ENCODE measurements at places on chromosomes 1 and 21.

DNA sequence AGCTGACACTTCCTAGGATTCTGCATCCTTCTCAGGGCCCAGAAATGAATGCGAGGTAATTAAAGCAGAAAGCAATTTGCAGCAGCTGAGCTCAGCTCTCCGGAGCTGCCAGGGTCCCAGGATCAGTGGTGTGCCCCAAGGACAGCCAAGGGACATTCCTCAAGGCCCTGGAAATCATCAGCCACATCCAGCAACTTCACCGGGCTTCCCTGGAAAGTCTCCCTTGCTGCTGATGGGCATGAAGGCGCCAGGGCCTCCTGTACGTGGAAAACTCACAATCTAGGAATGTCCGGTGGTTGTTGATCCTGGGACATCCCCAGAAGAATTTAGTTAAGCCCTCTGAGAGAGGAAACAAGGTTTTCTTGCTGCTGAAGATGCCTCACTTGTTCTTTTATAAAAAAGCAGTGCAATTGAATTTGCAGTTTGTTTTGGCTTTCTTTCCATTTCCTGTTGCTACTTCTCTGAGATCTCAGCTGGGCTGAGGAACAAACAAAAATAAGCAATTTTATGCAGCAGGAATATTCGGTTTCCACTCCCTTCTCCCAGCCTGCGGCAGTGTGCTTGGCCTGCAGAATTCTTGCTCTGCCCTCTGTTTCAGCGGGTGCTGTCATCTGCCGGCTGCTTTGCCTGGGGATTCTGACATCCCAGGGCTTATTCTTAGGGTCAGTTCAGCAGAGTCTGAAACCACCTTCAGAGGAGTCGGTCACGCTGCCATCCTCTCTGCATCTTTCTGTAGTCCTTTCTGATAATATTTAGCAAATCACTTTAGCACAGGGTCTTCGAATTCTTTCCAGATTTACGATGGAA, 85.9 kb downstream of the TCP10L start:
- DNase-seq = no peak

DNA sequence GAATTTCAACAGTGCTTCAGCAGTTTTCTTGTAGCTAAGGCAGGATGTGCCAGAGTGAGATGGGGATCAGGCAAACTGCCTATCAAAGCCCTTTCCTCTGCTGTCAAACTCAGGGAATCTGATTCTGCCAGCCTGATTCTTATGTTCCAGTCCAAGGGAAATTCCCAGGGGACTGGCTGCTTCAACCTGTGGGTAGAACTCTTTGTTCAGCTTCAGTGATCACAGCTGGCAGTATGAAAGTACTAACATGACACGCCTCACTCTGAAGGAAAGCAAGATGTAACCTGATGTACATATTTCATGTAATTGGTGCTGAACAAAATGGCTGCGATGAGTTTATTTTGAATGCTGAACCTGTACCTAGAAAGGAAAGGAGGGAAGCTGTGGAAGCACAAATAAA, 40.1 kb upstream of the SLC5A9 start:
- DNase-seq = no peak

- no peak for DNase-seq
Observed at GRCh38 chr1:1782399-1783221, 4.3 kb upstream of the NADK start.

DNA sequence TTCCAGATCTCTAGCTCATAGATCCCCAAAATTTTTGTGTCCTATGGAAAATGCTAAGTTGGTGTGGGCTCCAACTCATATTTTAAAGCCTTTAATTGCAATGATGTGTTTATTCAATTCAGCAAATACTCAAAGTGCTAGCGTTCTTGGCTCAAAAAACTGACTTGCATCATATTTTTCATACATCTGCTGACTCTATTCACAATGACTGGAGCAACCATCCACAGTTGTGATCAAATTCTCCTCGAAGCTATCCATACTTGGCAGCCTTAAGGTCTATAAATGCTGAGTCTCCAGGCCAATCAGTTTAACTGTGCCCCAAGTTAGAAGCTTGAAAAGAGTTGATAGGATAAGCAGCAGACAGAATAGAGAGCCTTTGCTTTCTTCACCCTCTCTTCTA, 2.9 kb upstream of the ATP1A1 start:
- DNase-seq = no peak

DNA sequence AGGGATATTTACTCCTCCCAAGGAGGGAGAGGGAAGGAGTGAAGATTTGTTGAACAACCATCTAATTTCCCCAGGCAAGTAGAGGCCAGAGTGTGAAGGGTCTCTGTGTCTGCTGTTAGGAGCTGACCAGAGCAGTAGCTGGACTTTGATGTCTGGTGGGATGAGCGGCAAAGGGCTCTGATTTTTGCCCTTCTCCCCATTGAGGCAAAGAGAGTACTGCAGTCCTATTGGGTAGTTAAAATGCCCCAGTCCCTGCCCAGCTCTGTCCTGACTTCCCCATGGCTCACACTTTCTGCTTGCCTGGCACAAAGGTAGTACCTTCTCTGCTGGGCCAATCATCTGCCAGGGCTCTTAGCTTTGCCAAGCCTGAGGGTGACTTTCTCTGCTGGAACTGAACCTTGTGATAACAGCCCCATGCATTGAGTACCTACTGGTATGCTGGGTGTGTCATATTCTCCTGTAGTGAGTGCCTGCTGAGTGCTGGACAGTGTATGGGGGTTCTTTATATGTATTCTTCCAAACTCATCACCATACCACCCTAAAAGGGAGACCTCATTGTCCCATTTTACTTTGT, 64.0 kb upstream of the SELENON start:
- no peak for DNase-seq

- no peak for DNase-seq
Observed at GRCh38 chr1:165542647-165543046, 1.2 kb upstream of the LRRC52 start.

GRCh38 chr1:19648239-19648638, 4.1 kb downstream of the NBL1 start:
- DNase-seq = no peak

GRCh38 chr1:69055194-69055593, 512.5 kb upstream of the LRRC7 start:
- no peak for DNase-seq

- no peak for DNase-seq
Observed at GRCh38 chr1:178581351-178582303, 68.7 kb downstream of the TEX35 start.

GRCh38 chr1:184824691-184825323, 70.1 kb upstream of the EDEM3 start:
- no peak for DNase-seq

- DNase-seq = no peak
Observed at GRCh38 chr1:228958121-228958520, 222.8 kb downstream of the RHOU start.

DNA sequence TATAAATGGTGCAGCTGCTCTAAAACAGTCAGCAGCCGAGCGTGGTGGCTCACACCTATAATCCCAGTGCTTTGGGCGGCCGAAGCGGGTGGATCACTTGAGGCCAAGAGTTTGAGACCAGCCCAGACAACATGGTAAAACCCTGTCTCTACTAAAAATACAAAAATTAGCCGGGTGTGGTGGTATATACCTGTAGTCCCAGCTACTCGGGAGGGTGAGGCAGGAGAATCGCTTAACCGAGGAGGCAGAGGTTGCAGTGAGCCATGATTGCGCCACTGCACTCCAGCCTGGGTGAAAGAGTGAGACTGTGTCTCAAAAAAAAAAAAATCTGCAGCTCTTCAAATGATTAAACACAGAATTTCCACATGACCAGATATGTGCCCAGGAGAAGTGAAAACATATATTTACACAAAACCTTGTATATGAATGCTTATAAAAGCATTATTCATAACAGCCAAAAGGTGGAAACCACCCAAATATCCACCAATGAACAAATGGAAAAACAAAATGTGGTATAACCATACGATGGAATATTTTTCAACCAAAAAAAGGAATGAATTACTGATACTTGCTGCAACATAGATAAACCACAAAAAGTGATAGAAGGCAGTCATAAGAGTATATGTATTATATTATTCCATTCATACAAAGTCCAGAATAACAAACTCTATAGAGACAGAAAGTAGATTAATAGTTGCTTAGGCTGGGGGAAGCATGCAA, 14.1 kb downstream of the EPS15 start:
- DNase-seq = peak; percentile 38

DNA sequence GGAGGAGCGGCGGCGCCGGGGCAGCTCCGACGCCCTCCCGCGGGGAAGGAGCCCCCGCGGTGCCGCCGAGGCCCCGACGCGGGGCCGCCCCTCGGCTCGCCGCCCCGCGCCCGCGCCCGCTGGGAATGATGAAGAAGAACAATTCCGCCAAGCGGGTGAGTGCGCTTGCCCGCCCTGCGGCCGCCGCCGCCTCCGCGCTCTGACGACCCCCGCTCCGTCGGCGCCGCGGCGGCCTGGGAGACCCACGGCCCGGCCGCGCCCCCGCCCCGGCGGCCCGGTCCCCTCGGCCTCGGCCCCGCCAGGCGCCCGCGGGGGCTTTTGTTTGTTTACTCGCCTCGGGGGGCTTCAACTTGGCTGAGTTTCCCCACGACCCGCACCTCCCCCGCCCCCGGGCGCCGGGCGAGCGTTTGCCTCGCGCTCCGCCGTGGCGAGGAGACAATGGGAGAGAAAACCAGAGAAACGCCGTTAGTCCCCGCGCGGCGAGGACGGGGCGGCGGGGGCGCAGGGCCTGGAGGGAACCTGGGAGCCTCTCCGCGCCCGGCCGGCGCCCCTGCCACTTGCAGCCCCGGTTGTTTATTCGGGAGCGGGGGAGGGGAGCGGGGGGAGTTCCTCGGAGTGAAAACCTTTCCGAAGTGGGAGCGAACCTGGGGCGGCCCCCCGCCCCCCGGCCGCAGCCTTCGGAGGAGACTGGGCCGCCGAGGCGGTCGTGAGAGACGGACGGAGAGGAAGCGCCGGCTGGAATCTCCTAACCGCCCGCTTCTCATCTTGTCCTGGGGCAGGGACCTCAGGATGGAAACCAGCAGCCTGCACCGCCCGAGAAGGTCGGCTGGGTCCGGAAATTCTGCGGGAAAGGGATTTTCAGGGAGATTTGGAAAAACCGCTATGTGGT, 661 bp downstream of the PLEKHO1 start:
- peak; percentile 23 for DNase-seq

DNA sequence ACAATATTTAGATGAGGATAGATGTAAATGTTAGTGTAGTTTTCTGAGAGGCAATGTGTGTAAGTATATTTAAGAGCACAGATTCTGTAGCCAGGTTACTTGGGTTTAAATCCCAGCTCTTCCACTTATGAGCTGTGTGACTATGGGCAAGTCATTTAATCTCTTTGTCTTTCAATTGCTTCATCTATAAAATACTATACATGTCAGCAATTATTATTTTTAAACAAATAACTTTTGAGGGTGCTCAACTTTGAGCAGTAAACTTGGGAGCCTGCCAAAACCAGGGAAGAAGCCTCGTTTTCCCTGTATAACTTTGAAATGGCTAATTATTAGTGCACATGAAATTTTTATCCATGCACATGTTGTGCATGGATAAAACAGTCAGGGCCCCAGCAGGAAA, 222.8 kb downstream of the FOXD2 start:
- DNase-seq = no peak

- DNase-seq = no peak
Observed at GRCh38 chr1:231666937-231667608, 40.5 kb downstream of the DISC1 start.

GRCh38 chr1:24691051-24691450, 47.9 kb downstream of the SRRM1 start:
- DNase-seq = no peak

DNA sequence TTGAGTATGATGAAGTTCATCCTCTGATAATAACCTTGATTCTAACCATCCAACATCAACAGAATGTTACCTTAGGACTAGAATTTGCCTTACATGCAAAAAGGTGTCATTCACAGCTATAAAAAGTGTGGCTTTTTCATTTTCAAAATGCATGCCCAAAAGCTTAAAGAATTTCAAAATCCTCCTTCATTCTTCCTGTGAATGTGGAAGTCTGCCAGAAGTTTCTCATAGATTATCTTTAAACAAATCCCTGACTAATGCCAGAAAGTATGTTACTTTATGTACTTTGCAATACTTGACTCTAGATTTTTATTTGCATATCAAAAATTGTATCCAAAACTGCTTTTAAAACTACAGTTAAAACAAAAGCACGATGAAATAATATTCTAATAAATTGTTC, 270.6 kb upstream of the ZRANB2 start:
- DNase-seq = no peak

DNA sequence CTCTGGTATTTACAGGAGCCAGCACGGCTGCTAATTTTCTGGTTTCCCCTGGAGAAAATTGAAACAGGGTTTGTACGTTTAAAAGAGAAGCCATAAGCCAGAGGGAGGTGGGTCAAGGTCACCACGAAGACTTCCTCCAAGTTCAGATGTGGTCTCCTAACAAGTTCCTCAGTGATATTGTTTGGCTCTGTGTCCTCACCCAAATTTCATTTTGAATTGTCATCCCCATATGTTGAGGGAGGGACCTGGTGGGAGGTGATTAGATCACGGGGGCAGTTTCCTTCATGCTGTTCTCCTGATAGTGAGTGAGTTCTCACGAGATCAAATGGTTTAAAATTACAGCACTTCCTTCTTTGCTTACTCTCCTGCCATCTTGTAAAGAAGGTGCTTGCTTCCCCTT, 295.4 kb upstream of the DAB1 start:
- DNase-seq = no peak

- DNase-seq = no peak
Observed at GRCh38 chr1:232249339-232249738, 380.6 kb downstream of the SIPA1L2 start.
